Breast epithelium (tissue), 4 donors: ENCODE measurements at places on chromosomes 3 and 15. TPM values are rescaled to one million over a fixed set of nuclear protein-coding genes. Genes with fewer than 3 reads are reported as not detected.

GRCh38 chr15:44340410-44340809 lies 51.9 kb downstream of the GOLM2 start:
- no peak overlapping the region for H3K27ac ChIP-seq
- DNase-seq: no peak
- no peak overlapping the region for H3K4me3 ChIP-seq
- H3K27me3 ChIP-seq: no peaks in the 10 kb centered on the region

DNA sequence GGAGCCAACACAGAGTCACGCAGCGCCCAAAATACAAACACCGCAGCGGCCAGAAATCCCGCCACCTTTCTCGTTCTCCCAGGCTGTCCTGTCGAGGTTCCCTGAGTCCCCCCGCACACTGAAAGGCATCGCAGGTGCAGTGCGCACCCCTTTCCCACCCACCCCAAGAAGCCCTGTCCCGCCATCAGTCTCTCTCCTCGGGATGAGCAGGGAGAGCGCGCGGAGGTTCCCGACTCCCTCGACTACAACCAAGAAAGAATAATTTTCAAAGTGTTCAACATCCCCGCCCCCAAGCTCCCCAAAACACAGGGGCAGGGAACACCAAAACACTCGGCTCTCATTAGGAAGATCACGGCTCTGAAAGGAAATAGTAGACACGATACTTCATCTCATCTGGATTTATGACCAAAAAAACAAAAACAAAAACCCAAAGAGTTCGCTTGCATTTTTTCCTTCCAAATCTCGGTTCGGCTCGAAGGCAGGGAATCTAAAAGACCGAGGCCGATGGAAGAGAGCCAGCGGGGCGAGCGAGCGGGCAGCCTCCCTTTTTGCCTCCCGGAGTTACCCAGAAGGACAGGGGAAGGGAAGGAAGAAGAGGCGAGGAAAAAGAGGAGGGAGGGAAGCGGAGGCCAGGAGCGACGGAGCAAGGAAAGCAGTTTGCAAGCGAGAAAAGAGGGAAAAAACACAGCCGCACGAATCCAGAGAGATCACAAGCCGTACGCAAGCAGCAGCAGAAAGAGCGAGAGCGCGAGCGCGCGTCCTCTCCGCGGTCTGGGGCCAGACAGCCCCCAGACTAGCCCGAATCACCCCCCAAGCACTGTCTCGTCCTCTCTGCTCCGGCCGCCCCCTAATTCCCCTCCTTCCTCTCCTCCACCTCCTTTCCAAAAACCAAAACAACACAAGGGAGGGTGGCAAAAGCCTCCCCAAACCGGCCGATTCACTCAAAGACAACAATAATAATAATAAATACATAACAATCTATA lies 808 bp downstream of the BCL6 start:
- peak; percentile 58 for DNase-seq
- H3K36me3 ChIP-seq: no peaks in the 10 kb centered on the region
- no peaks in the 10 kb centered on the region for H3K4me1 ChIP-seq
- H3K4me3 ChIP-seq: peak overlapping the region; percentile 73
- peak overlapping the region; percentile 99 for H3K27ac ChIP-seq
- H3K27me3 ChIP-seq: no peaks in the 10 kb centered on the region

DNA sequence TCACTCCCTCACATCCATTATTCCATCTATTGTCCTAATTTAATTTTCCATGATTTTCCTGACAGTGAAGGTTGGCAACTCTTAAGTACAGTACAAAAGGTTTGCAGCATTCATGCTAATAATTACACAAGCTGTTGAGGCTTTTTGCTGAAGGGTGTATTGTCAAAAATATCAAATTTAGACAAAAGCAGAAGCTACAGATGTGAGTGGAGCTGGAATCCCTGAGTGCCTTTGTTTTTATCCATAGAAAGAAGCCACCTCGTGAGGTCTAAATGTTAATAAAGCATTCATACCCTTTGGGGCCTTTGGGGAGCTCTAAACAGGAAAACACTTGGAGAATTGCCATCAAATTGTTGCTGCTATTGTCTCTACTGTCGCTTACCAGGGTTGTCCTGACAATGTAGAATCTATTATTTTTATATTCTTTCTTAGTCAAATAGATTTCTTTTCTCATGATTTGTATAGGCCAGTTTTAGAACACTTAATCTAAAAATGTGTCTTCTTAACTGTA lies 185.8 kb upstream of the ROBO1 start:
- H3K27ac ChIP-seq: no peak overlapping the region
- no peak overlapping the region for H3K4me3 ChIP-seq
- no peaks in the 10 kb centered on the region for H3K27me3 ChIP-seq
- no peaks in the 10 kb centered on the region for H3K4me1 ChIP-seq

The ANKUB1 gene
- total RNA-seq: not detected

- DNase-seq: no peak
- H3K4me3 ChIP-seq: peak overlapping the region; percentile 91
- H3K4me1 ChIP-seq: no peaks in the 10 kb centered on the region
Measured at GRCh38 chr15:66292571-66293418, 573 bp upstream of the DIS3L start.

GRCh38 chr3:90035643-90036042 lies 928.2 kb downstream of the EPHA3 start:
- DNase-seq: no peak
- no peaks in the 10 kb centered on the region for H3K4me1 ChIP-seq
- no peaks in the 10 kb centered on the region for H3K27me3 ChIP-seq

- no peak overlapping the region for H3K27ac ChIP-seq
- DNase-seq: no peak
- no peak overlapping the region for H3K4me3 ChIP-seq
- H3K27me3 ChIP-seq: no peaks in the 10 kb centered on the region
Measured at GRCh38 chr3:88076712-88077111, 17.7 kb downstream of the ZNF654 start.

DNA sequence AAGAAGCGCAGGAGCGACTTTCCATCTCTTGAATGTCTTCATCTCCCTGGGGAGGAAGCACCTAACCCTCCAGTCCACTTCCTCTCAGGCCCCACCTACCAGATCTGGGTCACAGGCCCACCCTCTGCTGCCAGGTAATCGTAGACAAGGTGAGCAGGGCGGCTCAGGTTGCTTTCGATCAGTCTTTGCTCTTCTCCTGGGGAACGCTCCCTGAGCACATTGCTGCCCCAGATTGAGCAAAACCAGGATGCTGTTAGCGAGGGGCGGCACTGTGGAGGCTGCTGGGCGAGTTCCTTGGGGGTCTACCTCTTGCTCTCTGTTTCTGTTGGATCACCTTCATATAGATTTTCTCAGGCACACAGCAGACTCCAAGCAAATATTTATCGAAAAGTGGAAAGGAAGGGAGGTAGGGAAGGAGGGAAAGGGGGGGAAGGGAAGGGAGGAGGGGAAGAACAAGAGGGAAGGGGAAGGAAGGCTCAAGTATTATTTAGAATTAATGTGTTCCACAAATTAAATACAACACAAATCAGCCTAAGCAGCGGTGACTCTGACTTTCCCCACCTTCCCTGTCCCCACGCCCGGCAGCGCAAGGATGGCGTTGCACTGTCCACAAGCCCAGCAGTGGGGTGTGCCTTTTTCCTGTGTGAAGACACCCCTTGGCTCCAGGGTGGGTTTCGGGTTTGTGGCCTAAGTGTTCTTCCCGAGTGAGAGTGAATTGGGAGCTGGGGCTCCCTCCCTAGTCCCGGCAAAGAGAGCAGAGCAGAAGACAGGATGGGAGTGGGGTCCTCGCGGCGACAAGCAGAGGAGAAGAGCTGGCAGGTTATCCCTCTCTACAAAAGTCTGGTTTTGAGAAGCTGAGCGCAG lies 6.1 kb upstream of the PCSK6 start:
- no peak overlapping the region for H3K4me3 ChIP-seq
- H3K4me1 ChIP-seq: no peaks in the 10 kb centered on the region
- H3K27me3 ChIP-seq: peaks cover 27% of the 10 kb centered on the region
- H3K27ac ChIP-seq: no peak overlapping the region
- H3K36me3 ChIP-seq: no peaks in the 10 kb centered on the region

The ADPRH gene
- 9.8 TPM for total RNA-seq

DNA sequence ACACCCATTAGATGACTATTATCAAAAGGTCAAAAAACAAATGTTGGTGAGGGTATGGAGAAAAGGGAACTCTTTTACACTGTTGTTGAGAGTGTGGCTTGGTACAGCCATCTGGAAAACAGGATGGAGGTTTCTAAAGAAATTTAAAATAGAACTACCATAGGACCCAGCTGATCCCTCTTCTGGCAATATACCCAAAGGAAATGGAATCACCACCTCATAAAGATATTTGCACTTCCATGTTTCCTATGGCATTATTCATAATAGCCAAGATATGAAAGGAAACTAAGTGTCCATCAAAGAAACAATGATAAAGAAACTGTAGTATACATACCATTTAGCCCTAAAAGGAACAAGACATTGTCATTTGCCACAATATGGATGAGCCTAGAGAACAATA lies 186.3 kb downstream of the SCAPER start:
- no peak overlapping the region for H3K27ac ChIP-seq
- H3K4me3 ChIP-seq: no peak overlapping the region
- DNase-seq: no peak
- H3K36me3 ChIP-seq: no peaks in the 10 kb centered on the region
- no peaks in the 10 kb centered on the region for H3K27me3 ChIP-seq

The ANXA2 gene
- 875 TPM for total RNA-seq

DNA sequence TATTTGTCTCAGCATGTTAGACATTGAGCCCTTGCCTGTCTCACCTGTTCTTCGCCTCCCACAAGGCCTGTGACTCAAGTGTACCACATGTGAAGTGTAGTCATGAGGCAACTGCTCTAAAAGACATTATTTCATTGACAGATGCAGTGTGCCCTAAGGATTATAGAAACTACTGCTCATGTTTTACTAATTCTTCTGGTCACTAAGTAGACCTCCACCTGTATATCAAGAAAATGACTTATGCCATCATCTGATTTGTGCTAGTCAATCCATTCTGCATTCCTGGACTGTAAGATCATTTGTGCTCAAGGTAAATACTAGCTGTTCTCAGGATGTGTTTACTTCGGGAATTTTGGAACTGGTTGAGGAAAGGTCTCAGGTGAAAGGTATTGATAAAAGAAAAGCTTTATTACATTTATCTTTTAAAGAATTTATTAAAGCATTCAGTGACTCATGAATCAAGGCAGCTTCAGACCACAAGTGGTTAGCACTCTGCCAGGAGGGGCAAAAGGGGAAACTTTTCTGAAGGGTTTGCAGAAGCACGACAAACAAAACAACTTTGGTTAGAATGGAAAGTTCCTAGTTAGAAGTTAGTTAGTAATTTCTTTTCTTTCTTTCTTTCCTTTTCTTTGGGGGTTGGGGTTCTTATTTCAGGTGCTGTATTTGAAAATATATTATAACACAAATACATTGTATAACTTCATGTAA lies 465.3 kb upstream of the CBLB start:
- no peak for DNase-seq
- H3K36me3 ChIP-seq: no peaks in the 10 kb centered on the region
- H3K4me3 ChIP-seq: no peak overlapping the region

GRCh38 chr15:68113273-68113672 lies 59.2 kb downstream of the PIAS1 start:
- H3K27ac ChIP-seq: no peak overlapping the region
- no peaks in the 10 kb centered on the region for H3K4me1 ChIP-seq
- no peak overlapping the region for H3K4me3 ChIP-seq
- no peaks in the 10 kb centered on the region for H3K36me3 ChIP-seq
- H3K27me3 ChIP-seq: no peaks in the 10 kb centered on the region
- no peak for DNase-seq

DNA sequence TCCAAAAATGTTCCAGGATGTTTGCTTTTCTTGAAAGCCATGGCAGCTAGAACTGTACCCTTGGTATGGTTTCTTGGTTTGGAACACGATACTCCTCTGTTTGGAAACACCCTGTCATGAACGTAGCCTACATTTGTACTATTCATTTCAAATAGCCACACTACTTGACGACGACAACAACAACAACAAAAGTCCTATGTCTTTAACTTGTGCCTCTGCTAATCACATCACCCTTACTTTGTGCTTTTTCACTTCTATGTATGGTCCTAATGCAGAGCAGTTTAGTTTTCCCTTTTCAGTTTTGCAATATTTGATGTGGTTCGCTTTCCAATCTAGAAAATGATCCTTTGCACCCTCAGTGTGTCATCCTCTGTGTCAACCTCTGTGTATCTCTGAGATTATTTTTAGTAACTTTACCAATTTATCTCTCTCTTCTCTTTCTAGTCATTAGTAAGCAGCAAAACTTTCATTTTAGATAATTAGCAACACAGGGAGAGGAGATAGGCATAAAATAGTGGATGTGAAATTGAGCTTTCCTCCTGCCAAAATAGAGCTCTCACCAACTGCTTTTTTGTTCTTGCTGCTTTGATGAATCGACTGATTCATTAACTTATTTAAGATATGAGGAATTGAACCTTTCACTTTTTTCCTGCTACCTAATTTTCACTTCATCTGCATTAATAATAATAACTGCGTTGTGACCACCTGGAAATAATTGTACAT lies 44.1 kb upstream of the TP63 start:
- no peaks in the 10 kb centered on the region for H3K36me3 ChIP-seq
- DNase-seq: no peak
- H3K27ac ChIP-seq: no peak overlapping the region
- H3K4me3 ChIP-seq: no peak overlapping the region
- no peaks in the 10 kb centered on the region for H3K4me1 ChIP-seq
- no peaks in the 10 kb centered on the region for H3K27me3 ChIP-seq

DNA sequence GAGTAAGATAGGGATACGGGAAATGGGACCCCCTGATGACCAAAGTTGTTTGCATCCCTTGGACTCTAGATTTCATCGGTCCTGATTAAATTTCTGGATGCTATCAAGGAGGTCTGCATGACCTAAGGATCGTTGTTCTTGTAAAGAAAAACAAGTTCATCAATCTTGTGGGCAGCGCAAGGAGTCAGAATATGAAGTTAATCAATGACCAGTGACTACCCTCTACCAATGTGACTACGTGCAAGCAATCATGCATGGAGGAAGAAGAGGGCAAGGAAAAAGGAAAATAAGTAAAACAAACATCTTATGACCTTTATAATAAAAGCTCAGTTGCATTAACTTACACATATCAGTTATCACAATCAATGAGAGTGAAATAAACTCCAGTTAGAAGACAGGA lies 139.7 kb downstream of the RTP4 start:
- H3K4me1 ChIP-seq: no peaks in the 10 kb centered on the region
- no peak overlapping the region for H3K4me3 ChIP-seq
- H3K27ac ChIP-seq: no peak overlapping the region
- no peaks in the 10 kb centered on the region for H3K27me3 ChIP-seq
- no peaks in the 10 kb centered on the region for H3K36me3 ChIP-seq
- DNase-seq: no peak
